ENCODE measurements at places on chromosomes 6 and 20.

DNA sequence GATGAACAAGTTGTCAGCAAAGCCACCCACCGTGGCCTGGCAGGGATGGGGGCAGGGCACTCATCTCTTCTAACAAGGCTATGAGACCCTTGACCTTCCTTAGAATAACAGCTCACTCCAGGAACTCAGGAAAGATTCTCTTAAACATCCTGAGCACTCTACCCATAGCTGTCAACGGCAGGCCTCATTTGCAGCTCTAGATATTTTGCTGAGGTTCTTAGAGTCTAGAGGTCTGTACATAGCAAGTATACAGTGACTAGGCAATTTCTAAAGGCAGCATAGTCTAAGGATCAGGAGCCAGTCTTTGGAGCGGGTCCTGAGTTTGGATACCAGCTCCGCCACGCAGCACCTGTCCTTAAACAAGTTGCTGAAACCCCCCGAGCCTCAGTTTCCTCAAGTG is 11.7 kb downstream of the TRERF1 start:
- no peak for DNase-seq

- no peak for DNase-seq
These were observed 20.8 kb downstream of the ZFAND3 start for GRCh38 chr6:37840143-37840939.

DNA sequence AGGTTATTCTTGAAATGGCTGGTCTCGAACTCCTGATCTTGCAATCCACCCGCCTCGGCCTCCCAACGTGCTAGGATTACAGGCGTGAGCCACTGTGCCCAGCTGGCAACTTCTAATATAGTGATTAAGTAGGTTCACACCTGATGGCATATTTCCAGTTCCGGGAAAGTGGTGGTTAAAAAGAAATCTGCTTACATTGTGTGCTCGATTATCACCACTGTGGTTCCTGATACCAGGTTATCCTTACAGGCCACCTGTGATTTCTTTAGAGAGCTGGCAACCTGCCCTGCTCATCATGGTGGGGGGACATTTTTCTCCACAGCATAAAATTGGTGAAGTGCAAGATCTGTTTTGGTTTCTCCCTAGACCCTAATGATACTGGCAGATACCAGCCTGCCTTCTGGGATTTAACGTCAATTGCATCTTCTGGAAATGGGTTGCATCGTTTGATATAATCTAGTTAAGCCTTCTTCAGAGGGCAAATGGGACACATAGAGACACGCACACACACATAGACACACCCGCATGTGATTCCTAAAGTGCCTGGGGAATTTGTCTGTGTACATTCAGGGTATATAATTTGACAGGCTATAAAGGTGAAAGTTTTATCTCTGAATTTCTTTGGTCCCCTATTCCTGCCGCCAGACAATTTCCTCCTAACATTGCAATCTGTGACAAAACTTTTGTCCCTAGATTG is 49.7 kb upstream of the CITED2 start:
- DNase-seq, result no peak

DNA sequence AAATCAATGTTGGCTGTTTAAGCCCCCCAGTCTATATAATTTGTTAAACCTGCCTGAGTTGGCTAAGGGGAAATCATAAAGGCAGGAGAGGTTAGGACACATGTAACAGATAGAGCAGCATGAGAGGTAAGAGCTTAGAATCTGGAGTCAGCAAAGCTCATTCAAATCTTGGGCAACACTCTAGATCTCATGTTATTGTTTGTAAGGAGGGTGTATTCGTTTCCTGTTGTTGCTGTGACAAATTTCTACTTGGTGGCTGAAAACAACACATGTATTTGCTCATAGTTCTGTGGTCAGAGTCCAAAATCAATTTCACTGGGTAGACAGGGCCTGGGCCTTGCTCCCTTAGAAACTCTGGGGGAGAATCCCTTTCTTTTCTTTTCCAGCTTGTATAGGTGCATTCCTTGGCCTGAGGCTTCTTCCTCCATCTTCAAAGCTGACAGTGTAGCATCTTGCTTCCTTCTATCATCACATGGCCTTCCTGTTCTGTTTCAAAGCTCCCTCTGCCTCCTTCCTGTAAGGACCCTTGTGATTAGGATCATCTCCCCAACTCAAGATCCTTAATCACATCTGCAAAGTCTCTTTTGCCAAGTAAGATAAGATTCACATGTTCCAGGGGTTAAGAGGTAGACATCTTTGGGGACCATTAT is 4.4 kb downstream of the LY86 start:
- no peak for DNase-seq

GRCh38 chr6:13725570-13725969 is 13.9 kb upstream of the RANBP9 start:
- DNase-seq, result no peak

GRCh38 chr20:2920473-2920872 is 47.2 kb downstream of the PTPRA start:
- no peak for DNase-seq

DNA sequence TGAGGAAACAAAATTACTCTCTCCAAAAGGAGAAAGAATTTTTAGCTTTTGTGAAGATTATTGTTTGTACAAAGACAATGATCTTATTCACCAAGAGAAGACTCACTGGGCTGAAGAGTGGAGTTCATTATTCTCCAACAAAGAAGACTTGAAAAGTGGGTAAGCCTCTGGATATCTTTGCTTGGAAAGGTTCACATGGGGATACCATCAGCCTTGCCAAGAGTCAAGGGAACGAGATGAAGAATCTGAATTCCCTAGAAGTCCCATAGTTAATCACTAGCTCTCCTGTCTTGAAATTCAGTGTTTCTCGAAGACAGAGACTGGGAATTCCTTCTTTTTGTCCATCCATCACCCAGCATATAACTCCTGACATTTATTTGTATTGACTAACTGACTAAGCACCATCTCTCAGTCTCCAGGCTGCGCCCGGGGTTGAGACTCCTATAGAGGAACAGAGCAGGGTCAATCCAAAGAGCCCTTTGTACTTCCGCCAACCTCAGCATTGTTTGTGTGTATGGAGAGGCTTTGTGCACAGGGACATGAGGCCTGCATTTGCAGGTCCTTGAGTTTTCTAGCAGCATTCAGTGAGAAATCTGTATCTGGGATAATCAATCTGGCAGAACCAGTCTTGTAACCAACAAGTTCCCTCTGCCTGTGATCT is 461.9 kb downstream of the KIF16B start:
- DNase-seq, result no peak

DNA sequence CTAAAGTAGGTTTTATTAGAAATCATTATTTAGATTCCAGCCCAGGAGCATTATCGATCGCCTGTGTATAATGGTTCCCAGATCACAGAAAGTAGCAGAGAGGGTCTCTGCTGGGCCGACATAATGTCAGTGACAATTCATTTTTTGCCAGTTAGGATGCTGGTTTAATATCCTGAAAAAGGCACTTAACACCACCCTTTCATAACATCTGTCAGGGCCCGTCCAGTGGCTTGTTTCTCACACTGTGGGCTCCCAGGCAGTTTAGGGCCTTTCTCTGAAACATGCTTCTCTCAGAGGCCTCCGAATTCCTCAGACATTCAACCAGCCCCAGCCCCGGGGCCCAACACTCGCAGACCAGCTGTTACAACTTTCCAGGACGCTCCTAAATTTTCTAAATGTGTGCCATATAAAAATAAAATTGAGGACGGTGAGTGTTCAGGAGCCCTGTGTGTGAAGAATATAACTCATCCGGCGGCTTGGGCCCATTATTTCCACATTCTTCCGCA is 108.6 kb upstream of the EYA4 start:
- no peak for DNase-seq

DNA sequence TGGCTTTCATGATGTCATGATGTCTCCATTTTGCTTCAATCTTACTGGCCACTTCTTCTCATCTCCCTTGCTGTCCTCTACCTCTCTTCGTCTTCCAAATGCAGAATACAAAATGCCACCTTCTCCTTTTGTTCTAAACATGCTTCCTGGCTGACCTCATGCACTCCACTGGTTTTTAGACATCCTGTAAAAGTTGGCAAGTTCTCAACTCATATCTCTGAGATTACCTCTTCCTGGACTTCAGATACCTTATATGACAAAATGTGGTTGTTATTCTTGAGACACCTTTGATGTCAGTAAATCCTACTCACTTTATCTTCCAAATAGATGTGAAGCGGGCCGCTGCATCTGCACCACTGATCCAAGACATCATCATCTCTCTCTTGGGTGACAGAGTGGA is 212.7 kb upstream of the FOXA2 start:
- DNase-seq, result no peak
